ENCODE measurements at places on chromosomes 6 and 20.

DNA sequence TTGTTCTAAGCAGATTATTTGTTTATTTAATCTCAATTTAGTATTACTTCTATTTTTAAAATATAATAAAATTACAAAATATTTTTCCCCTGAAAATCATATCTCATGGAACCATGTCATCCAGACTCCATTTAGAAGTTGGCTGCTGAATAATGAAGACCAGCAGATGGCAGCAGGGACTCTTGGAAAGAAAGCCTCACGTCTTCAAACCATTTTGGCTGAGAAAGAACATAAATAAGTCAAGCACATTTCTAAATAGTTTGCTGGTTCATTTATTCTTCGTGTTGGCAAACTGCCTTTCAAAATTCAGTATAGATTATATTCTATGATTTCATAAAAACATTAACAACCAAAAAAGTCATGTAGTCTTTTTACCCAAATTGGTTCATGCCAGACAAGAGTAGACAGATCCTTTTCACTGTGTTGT, 71.7 kb downstream of the RCAN2 start:
- DNase-seq: no peak

DNA sequence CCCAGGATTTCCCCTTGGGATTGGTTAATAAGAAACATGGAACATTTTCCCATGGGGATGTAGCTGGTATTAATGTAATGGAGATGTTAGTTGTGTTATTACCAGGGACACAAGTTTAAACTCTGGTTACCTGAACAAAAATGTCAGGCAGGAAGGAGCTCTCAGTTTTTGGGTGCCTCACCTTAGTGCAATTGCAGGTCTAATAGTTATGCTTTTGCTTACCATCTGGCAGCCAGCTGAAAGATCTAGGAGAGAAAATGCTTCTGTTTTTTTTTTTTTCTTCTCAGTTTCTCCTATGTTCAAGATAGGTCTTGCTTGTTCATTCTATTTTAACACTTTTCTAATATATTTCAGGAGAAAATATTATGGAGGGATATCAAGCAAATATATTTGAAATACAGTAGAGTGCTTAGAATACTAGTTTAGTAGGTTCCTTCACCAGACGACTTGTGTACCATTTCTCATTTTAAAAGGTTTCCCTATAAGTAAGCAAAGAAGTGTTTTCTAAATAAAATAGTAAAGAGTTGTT, 4.2 kb upstream of the UBE2J1 start:
- DNase-seq: no peak

GRCh38 chr6:138528137-138528536, 28.8 kb upstream of the NHSL1 start:
- DNase-seq: no peak

DNA sequence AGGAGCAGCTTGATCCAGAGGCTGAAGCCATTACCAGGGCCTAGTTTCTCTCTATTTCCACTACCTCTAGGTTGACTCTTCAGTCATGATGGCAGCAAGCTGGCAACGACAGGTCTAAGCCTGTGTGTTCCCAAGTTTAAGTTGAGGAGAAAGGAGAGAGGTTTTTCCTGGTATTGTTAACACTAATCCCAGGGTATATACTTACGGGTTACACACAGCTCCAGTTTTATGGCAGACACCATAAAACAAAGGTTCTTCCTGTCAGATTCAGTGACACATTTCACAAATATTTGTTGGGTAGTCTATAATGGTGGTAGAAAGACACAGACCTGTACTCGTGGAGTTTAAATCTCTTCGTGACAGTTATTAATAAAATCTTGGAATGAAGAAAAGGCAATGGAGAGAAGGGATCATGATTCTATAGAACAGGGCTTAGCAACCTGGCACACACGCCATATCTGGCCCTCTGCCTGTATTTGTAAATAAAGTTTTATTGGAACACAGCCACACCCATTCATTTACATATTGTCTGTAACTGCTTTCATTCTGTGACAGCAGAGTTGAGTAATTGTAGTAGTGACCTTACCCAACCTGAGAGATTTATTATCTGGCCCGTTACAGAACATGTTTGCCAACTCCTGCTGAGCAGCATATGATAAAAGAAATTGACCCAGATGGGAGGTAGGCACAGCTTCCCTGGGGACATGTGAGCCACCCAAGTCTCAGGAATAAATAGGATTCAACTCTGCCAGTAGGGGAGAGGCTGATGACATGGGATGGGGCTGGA, 323.3 kb downstream of the CDH4 start:
- no peak for DNase-seq

DNA sequence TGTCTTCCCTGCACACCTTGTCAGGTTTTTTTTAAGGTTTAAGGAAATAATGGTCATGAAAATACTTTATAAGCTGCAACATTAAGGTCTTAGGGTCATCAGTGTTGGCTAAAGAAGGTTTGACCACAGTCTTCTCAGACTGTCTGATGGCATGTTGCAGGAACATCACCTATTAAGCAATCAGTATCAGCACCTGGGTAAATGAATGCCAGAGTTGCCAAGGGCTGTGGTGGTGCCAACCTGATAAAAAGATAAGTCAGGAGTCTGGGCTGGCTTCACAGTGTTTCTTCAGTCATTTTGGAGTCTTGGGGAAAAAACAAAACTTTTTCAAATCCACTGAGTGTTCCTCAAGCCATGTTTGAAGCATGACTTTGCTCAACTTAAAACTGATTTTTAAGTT, 61.5 kb upstream of the VSTM2L start:
- DNase-seq: no peak

DNA sequence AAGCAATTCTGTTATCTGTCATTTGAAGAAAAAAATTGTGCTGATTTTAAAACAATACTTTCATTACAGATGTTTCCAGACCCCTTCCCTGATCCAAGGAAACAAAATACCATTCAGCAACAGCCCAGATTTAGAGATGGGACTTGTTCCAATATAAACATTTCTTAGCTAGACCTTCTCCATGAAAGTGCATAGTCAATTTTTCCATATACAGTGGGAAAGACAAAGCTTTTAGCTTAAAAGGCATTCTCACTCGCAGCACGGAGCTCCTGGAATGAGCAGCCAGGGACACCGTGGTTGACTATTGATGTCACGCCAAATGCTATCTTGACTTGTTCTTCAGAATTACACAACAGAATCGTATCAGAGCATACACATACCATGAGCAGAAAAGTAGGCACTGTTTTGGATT, 21.5 kb downstream of the LAMA4 start:
- no peak for DNase-seq

- no peak for DNase-seq
Observed at GRCh38 chr20:540391-541201, 3.0 kb downstream of the CSNK2A1 start.

Measured in esophagus squamous epithelium (tissue), 5 donors.